SK-N-SH treated with all-trans-retinoic acid at 6 μM for 48 hours (cell line): ENCODE measurements at places on chromosomes 13 and 19.

DNA sequence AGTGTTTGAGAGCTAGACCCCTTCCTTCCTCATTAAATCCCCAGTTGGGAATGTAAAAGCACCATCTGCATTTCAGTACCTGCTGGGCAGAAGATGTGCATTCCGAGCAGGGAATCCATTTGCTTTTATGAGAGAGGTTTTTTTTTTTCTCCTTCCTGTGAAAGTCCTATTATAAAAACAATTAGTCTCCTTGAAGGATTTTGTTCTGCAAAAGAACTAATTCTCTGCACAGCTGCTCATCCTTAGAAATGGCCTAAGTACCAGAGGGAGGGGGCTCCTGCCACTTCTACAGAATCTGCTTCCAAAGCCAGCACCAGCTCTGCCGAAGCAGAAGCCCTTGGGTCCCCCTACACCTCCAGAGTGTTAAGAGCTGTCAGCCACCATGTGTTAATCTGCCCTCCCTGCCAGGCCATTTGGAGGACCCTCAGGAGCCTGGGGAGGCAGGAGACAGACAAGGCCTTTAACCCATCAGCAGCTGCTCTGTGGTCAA is 36.4 kb upstream of the SERPINE3 start:
- ATAC-seq, result no peak

- ATAC-seq, result no peak
These were observed 110.7 kb upstream of the UQCRFS1 start for GRCh38 chr19:29323440-29324290.

- ATAC-seq, result peak; percentile 57
These were observed 7.2 kb upstream of the RASL11A start for GRCh38 chr13:27263438-27263837.

GRCh38 chr19:7595466-7596133 is at the start of gene CAMSAP3:
TSS of gene CAMSAP3 (plus strand) at chr19:7595863. CDS start at chr19:7596003, 140 bp downstream.
- peak; percentile 87 for ATAC-seq

DNA sequence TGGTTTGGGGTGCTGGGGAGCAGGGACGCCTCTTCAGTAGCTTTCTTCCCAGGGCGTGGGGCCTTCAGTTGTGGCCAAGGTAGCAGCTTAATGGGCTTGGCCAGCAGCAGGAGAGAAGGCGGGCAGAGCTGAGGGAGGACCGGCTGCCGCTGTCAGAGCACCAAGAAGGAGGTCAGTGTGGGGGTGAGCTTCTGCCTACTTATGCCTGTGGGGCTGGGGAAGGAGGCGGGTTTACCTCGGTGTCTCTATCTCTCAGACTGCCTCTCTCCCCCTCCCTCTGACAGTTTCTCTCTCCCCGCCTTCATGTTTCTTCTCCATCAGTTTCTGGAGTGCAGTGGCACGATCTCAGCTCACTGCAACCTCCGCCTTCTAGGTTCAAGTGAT is at the start of gene CAPN12:
CAPN12 (minus strand) TSS at position 177 of the 384 bp plus-strand sequence. CDS start 309 bp downstream, outside the sequence.
- no peak for ATAC-seq
